ENCODE measurements at places on chromosomes 4 and X. TPM values are rescaled to one million over a fixed set of nuclear protein-coding genes. Genes with fewer than 3 reads are reported as not detected.

MGARP gene
- 0.57 TPM for polyA plus RNA-seq

VSIG1 gene
- 0.89 TPM for polyA plus RNA-seq

STBD1 gene
- polyA plus RNA-seq = 1.2 TPM

FLNA gene
- 393 TPM for polyA plus RNA-seq

HHIP gene
- polyA plus RNA-seq = 2.6 TPM

DNA sequence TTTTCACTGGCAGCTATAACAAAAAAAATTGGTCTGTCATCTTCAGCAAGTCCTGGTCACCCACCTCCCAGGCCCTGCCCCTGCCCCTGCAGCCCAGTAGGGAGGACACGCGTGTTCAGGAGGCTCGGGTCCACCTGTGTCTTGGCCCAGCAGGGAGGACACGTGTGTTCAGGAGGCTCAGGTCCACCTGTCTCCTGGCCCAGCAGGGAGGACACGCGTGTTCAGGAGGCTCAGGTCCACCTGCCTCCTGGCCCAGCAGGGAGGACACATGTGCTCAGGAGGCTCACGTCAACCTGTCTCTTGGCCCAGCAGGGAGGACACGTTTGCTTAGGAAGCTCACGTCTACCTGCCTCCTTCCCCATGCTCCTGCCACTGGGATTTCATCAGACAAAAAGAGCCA is 44.9 kb downstream of the HTT-AS start:
- DNase-seq = no peak

DNA sequence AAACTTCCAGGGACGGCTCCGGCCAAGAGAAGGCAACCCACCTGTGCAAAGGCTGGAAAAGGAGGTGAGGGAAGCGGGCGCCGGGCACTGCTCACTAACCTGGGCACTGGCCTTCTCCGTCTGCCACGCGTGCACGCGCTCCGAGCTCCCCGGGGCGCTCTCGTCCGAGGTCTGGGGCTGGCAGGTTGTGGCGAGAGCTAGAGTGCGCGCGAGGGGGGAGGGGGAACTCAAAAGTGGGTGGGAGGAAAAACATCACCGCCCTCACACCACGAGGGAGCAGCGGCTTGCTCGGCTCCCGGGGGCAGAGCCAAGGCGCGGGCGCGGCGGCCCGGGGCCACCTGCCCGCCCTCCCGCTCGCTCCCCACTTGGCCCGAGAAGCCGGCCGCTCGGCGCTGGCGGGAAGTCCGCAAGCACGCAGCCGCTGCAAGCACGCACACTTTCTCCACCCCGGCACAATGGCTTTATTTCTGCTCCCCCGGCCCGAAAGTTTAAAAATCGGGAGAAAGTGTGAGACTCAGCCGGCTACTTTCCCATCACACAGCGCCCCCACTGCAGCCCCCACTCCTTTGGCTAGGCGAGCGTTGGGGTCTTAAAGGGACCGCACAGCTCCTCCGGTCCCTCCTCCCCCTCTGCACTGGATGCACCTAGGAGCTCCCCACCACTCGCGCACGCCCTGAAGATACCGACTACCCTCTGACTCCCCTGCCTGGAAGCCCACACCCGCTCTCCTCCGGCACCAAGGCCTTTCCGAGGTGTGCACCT is at the start of gene CHRDL1:
TSS of gene CHRDL1 (minus strand) at position 173 of the 762 bp plus-strand sequence. CDS start 3,636 bp downstream, outside the sequence.
- no peak for DNase-seq

DNA sequence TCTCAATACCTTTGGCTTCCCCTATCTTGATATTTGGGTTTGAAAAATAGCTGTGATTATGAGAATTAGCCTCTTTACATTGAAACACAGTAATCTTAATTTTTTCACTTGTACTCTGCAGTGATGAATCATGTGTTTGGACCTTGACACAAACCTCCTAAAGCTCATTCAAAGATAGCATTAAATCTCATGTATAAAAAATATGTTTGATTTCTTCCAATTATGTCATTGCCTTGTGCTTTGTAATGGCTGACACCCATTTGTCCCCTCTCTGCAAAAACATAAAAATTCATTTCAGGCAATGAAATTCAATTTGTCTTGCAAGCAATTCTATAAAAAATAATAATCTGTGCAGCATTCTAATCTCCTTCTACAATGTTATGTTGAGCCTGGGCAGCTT is 422.4 kb upstream of the BOD1L1 start:
- no peak for DNase-seq

DNA sequence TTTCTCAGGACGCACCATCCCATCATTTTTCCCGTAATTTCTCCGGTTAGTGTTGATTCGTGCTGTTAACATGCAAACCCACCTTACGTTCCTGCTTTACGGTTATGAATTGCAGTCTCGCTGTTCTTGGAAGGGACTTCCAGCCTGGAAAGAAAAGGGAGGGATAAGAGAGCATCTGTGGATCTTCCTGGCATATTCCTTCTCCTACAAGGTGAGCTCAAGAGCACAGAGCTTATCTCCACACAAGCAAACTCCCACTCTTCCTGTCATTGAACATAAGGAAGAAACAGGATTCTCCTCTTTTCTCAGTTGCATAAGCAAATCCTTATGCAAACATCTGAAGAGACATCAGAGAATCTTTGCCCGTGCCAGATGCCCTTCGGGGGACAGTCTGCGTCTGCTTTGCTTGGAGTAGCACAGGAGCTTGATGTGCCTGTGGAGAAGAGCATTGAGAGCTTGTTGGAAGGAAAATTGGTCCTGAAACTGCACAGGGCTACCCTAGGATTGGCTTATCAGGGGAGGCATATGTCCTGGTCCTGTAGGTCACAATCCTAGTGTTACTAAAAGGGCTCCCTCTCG is 127.0 kb downstream of the ASMT start:
- DNase-seq = no peak

GRCh38 chr4:94168321-94168720 is 39.3 kb upstream of the SMARCAD1 start:
- no peak for DNase-seq

DNA sequence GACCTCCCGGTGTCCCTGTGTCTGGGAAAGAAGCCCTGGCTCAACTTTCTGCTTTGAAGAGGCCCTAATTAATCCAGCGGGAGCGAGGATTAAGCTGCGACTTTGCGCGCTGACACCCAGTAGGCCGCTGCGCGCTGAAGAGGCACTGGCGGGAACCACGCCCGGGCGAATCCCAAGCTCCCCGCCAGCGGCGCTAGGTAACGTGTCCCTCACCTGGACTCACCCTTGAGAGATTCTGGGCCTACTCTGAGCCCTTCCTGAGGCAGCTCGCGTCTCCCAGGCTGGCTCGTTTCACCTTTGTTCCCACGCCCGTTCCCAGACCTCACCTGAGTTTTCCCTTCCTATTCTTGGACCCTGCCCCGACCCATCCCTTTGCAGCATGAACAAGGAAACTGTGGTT is 616 bp upstream of the KLHL34 start:
- DNase-seq = no peak

DNA sequence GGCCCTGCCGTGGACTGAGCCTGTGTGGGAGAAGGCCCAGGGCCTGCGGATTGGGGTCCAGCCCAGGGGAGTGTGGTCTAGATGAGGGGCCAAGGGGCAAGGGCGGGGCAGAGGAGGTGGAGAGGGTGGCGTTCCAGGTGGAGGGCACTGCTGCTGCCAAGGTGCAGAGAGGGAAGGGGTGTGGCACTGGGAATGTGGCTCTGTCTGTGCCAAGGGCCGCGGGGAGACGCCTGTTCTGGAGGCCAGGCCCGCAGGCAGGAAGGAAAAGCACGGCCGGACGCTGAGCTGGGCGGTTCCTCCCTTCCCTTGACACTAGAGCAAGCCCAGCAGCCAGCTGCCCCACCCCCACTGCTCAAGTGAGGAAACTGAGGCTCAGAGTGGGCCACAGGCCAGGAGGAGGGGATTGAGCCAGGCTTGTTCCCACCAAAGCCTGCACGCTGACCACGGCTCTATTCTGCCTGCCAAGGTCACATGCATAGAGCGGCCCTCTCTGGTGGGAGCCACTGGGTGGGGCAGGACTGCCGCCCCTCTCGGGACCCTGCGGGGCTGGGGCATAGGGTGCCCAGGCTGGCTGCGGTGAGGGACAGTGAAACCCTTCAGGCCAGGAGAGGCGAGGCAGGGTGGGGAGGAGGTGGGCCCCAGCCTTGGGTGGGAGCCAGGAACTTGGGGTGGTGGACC is 13.0 kb downstream of the SH3BP2 start:
- no peak for DNase-seq
